Fibroblast of villous mesenchyme (primary cell): ENCODE measurements at places on chromosomes 4 and X. TPM values are rescaled to one million over a fixed set of nuclear protein-coding genes. Genes with fewer than 3 reads are reported as not detected.

CHRDL1 gene
- total RNA-seq = under 0.01 TPM in 2 replicates

DNA sequence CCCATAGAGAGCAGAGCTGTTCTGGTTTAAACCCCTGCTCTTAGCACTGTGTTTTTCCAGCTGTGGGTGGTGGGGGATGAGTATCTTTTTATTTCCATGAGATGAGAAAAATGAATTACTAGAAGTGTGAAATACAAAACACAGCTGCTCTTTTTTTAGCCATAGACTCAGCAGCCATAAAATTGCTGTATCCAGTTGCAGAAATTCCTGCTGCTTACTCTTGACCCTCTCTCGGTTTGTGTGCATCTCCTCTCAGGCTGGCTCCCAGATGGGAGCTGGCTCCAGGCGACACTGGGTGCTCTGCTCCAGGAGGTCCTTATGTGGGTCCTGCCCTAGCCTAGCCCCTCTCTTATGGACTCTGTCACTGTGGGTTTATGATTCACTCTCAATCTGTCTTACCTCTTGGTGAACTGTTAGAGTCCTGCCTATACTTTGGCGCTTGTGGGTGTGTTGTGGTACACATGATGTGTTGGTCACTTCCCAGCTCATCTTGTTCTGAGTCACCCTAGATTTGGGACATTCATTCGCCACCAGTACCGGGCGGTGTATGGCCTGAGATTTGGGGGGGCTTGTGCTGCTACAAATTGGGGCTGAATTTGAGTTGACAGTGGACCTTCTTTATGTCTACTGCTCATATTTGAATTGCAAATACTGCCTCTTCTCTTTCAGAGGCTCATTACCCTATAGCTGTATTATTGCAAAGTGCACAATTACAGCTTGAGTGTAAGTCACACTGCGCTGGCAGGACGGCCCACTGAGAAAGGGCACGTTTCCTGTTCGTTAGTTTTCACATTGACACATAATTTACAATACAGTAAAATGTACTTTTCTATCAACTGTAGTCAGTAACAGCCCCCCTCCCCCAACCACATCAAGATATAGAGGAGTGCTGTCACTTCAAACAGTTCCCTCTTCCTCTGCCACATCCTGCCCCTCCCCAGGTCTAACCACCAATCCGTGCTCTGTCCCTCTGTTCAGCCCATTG lies 46.9 kb upstream of the MSANTD1 start:
- DNase-seq = peak; percentile 73

DNA sequence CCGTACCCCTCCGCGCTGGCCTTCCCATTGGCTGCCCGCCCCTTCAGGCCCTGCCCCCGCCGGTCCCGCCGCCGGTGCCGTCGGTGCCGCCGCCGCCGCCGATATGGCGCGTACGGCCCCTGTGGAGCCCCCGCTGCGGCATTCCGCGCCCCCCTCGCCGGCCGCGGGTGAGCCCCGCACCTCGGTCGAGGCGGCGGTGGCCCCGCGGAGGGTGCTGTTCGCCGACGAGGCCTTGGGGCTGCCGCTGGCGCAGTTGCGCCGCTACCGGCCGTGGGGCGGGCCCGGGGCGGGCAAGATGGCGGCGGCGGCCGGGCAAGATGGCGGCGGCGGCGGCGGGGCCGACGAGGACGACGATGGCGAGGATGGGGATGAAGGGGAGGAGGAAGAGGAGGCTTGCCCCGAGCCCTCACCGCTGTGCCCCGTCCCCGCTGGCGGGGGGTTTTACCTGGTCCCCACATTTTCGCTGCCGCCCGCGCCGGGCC lies at the start of gene PPP1R3F:
Gene PPP1R3F, plus strand, starts transcription at position 27 of the 482 bp plus-strand sequence. Its CDS starts 77 bp downstream, at position 104.
- no peak for DNase-seq

DNA sequence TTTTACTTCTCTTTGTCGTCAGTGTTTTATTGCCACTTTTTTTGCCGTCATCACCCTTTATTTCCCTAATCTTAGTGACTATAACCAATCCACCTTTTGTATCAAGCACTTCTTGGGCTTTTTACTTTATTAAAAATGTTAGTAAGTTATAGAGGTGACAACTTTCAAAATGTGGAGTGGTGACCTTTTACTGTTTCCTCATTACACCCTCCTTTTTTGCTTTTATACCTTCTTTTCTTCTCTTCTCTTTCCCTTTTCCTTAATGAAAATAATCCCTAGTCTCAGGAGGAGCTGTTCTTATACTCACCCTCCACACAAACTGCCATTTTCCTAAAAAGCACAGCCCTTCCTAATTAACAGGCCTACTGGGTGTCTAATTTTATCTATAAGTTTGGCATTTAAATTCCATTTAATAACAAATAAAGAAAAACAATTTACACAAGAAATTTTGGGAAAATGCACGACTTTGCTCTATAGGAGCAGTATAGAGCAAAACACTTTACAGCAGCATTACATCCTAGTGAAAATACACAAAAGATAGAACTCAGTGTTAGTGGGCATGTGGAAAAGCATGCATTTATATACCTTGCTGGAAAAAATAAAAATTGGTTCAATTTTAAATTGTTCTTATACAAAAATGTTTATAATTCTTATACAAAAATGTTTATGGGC lies 27.3 kb downstream of the BBS12 start:
- no peak for DNase-seq

GRCh38 chr4:5885733-5886132 lies 7.2 kb downstream of the CRMP1 start:
- no peak for DNase-seq
